ENCODE measurements at places on chromosomes 2 and 18.

GRCh38 chr18:10514082-10514481 lies 11.7 kb upstream of the NAPG start:
- DNase-seq: peak; percentile 48

DNA sequence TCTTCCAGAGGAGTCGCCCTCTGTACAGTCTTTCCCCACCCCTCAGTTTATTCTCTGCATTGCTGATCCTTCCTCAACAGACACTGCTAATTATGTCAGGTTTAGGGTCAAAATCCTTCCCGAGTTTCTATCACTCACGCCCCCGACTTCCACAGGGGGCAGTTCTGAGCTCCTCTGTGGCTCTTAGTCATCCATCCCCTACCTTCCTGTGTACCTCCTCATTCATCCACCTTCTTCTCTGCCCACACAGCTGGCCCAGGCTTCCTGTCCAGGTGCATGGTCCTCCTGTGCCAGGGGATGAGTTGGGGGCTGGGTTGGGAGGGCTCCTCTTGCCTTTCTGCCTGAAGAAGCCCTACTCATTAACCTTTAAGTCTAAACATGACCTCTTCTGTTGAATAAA lies 202.9 kb downstream of the ARL4C start:
- no peak for DNase-seq

GRCh38 chr2:70831861-70832260 lies 3.8 kb downstream of the CD207 start:
- no peak for DNase-seq

DNA sequence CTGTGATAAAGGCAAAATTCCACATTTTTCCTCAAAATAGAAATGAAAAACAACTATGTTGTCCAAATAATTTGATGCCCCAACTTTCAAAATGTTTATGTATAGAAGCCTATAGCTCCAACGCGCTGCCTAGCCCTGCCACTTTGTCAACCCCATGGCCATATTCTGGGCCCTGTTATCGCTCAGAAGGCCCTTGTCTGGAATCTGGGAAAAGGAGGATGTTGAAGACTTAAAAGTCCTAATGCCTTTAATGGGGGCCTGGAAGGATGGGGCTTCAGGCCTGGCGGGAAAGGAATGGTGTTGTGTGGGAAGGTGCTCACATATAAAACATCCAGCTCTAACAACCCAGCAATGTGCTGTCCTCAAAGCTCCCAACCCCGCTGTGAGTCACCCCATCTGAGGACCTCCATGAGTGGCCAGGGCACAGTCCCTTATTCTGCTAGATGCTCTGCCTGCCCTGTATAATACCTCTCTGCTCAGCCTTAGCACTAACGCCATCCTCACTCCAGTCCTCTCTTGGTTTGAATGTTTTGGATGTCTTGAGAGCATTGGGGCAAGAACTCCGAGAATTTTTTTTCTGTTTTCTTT lies 86.0 kb downstream of the ACSL3 start:
- DNase-seq: no peak

- DNase-seq: no peak
Observed at GRCh38 chr18:54801374-54801773, 26.9 kb upstream of the RAB27B start.

DNA sequence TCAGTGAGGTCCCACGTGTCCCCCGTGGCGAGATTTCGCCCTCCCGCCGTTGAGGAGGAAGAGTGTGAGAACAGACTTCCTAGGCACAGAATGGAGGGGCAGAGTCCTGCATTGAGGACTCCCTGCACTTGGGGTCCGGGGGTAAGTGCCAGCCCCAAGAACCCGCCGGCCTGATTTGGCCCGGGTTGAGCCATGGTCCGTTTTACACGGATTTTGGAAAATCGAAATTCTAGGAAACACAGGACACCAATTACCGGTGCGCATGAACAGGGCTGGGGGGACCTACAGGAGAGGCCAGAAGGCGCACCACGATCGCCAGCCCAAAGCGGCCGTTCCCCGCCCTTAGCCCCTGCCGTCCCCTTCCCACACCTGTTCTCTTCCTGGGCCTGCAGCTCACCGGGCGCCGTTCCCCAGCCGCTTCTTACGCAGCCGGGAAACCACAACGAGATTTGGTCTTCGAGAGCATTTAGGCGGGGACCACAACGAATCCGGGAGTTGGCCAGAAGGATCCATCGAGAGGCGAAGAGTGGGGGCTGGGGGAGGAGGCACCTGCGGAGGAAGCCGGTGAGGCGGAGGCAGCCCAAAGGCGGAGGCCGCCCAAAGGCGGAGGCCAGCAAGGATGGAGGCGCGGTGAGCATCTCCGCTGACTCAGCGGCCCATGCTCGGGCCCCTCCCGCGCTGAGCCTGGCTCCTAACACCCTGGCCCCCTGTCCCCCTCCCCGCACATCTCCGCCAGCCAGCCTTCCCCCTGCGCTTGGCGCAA lies 464 bp upstream of the TLX2 start:
- no peak for DNase-seq

GRCh38 chr18:65487569-65487968 lies 263.2 kb upstream of the CDH7 start:
- DNase-seq: no peak

DNA sequence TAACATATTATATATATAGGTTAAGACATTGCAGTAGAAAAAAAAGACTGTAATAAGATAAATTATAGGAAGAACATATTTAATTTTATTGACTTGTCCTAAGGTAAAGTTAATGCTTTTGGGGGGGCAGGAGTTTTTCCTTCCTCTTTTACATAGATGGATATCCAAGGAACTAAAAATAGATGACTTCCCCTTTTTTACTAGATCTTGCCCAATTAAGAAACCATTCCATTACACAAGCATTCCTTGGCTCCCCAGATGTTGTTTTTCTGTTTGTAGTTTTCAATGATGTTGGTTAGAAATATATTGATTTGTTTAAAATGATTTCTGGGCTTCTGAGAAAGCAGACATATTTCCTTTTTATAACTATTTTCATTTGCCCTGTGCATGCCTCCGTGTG lies 22.4 kb upstream of the PMAIP1 start:
- DNase-seq: no peak

DNA sequence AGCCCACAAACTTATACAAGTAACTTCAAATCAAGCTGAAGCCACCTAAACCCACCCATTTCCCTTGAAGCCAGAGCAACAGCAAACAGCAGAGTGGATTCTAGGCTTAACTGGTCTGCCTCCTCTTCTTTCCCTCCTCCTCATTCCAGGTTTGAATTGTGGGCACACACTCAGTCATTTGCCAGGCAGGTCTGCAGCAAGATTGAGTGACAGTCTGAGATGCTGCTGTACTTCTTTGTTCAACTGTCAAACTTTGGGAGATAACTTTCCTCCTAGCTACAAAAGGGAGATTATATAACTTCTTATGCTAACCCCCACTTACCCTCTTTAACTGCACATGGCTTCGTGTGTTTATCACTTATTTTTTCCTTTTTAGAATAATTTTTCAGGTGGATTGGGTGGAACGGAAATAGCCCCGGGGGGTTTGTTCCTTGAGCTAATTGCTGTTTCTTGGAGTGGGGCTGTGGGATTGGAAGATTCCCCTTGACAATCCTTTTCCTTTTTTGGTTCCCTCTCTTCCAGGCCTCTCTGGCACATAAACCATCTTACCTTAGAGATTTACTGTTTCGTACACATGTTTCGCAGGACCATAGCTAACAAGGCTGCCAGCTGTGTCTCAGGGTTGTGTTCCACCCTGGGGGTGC lies 55.0 kb downstream of the RNF144A start:
- DNase-seq: no peak

GRCh38 chr2:234840336-234840735 lies 111.5 kb upstream of the SH3BP4 start:
- peak; percentile 96 for DNase-seq

DNA sequence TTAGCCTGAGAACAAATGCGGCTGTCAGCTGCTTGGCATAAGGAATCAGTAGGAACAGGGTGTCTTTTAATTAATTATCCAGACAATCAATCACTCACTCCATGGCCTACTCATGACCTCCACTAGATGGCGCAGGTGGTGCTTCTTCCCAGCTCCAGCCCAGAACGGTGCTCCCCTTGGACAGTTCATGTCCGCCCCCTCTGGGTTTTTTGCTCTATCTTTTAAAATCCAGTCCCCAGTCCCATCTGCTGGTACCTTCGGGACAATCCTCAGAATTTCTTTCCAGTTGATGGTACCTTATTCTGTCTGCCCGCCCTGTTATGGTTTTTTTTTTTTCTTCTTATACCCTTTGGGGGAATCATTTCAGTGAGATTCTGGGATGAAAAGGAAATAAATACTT lies 99.8 kb downstream of the CACNB4 start:
- peak; percentile 51 for DNase-seq

GRCh38 chr2:41900101-41900577 lies 147.7 kb upstream of the PKDCC start:
- DNase-seq: peak; percentile 32

DNA sequence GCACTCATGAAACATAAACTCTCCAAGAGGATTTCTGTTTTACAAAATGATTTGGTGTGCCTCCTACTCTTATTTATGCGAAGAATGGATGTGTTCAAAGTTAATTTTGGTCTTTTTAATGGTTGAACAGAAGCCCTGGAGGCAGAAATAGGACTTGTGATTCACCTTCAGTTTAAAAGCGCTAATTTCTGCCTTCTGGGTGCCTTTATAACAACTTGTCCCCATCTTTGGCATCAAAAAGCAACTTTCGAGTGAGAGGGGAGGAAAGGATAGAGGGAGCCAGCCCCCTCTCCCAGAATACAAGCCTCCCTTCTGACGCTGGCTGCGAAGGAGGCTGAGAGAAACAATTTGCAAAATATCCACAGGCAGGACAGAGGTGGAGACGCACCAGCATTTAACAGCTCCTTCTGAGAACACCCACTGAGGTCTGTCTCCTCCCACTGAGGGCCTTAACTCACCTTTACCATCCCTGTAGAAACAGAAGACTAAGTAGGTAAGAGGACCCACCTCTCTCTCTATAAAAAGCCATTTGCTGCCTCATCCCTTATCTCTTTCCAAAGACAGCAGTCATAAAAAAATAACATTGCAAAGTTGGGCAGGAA lies 24.3 kb upstream of the BCL11A start:
- no peak for DNase-seq

Data from adipocyte (in vitro differentiated cells).